ENCODE measurements at places on chromosomes 11 and 22.

GRCh38 chr22:39221999-39222686 is 22.6 kb downstream of the PDGFB start:
- no peak for DNase-seq

GRCh38 chr22:29994943-29995342 is 85.3 kb upstream of the HORMAD2 start:
- no peak for DNase-seq

DNA sequence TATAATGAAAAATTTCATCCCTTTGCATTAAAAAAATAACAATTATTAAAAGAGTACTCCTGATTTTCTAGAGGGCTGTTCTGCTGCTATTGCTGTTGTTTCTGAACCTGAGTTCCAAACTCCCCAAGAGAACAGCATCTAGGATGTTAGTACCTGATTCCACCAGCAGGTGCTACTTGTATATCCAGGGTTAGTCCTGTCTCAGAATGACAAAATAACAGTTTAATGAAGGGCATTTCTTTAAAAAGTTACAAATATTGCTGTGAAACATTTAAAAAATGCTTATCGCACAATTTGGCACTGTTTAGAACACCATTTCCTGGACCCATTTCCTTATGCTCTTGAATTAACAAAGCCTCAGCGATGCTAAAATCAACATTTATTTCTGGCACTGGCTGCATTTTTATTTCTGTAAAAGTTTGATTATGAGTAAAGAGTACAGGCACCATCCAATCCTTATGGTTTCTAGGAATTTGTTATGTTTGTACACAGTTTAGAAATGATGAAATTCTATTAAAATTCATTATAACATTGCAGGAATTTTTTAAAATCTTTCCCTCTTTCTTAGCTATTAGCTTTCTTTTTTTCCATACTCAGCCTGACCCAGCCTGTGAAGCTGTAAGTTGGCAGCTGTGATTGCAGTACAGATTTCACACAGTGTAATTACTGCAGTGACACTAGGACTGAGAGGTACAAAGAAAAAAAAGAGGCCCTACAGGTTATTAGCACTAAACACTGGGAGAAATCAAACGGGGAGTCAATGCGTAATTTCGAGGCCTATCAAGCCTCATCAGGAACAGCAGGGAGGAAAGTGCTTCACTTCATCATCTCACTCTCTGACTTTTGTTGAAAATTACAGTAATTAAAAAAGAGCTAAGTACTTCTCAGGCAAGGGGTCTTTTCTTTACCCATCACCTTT is 208.8 kb downstream of the DCDC1 start:
- no peak for DNase-seq

DNA sequence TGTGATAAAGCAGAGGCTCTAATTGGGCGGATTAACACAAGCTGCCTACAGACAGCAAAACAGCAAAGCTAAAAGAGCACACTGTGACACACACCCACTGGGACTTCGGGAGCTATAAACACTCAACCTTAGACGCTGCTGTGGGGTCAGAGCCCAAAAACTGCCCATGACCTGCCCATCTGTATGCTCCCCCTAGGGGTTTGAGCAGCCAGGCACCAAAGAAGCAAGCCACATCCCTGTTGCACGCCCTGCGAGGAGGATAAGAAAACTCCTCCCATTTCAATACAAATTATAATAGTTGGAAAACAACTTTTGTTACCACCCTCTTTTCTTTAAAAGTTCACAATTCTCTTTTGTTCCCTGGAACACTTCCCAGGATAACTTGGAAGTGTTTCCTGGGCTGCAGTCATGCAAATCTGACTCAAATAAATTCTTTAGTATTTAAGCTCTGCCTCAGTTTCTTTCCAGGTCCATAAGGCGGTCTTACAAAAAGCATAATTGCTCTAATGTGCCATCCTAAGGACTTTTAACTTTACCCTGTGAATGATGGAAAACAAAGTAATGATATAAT is 86.4 kb downstream of the DLG2 start:
- DNase-seq, result no peak

- DNase-seq, result no peak
Measured at GRCh38 chr11:132992838-132993631, 539.3 kb downstream of the OPCML start.

DNA sequence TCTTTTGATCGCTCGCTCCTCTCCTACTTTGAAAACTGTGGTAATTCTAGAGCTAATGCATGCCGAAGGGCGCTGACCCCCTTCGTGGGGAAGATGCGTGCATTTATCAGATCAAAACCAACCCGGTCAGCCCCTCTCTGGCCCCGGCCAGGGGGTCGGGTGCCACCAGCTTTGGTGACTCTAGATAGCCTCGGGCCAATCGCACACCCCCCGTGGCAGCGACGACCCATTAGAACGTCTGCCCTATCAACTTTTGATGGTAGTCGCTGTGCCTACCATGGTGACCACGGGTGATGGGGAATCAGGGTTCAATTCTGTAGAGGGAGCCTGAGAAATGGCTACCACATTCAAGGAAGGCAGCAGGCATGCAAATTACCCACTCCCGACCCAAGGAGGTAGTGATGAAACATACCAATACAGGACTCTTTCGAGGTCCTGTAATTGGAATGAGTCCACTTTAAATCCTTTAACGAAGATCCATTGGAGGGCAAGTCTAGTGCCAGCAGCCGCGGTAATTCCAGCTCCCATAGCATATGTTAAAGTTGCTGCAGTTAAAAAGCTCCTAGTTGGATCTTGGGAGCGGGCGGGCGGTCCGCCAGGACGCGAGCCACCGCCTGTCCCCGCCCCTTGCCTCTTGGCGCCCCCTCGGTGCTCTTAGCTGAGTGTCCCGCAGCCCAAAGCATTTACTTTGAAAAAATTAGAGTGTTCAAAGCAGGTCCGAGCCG is 3898.2 kb upstream of the OR11H1 start:
- DNase-seq, result no peak

- DNase-seq, result peak; percentile 9
Measured at GRCh38 chr11:61627850-61628661, 47.2 kb upstream of the SYT7 start.

DNA sequence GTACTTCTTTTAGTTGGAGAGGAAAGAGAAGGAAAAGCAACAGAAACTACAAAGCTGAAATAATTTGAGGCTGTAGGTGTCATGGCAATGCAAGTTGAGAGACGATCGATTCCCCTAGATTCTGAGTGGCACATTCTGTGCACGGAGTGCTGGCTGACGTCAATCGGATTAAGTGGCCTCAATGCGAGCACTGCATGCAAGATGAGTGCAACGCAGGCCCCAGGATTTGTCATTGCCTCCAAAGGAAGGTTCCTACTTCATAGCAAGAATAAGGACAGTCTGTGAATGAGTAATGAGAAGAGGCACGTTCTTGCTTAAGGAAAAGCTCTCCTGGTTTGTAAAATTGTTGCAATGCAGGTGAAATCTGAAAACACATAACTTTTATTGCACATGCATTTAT is 892.4 kb downstream of the KCNA4 start:
- no peak for DNase-seq
